ENCODE measurements at places on chromosomes 16 and 17.

- DNase-seq, result no peak
Observed at GRCh38 chr16:66446737-66447136, 19.6 kb downstream of the BEAN1 start.

DNA sequence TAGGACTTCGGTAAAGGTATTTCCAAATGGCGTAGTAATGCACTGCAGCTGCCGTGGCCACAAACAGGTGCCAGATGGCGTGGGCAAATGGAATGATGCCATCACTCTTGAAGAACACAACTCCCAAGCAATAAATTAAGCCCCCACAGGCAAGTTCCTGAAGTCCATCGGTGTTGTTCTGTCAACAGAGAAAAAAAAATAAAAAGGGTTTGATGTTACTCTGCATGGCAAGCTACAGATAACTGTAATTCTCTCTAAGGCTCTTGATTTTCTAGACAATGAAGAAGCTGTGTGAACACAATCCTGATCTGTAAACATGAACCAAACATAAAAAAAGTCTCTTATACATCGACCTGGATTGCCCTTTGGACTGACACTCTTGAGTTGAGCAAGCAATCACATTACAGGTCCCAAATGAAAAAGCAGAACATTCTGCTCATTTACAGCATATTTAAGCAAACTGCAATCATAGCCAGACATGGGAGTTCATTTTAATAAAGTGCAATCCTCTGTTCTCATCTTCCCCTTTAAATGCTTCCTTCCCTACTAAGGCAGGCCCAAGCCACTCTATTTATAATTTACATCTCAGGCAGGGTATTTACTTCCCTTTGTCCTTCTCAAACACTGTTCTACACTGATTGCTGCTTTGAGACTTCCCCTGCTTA lies 27.1 kb downstream of the MMD start:
- no peak for DNase-seq

DNA sequence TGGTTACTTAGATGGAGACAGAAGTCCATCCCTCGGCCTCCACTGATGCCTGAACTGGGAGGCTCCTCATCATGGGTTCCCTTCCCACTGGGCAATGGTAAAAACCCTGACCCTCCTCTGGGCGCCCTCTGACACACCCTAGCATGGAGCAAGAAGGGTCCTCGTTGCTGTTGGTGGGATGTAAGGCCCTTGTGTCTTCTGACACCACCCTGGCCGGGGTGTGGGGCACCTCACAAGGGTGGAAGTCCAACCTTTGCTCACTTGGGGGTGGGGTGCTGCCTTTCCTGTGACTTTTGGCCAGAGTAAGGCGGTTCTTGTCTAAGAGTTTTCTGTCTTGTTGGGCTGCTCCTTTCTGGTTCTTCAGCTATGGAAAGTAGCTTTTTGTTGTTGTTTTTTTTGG lies 28.7 kb downstream of the MPRIP start:
- DNase-seq, result no peak

DNA sequence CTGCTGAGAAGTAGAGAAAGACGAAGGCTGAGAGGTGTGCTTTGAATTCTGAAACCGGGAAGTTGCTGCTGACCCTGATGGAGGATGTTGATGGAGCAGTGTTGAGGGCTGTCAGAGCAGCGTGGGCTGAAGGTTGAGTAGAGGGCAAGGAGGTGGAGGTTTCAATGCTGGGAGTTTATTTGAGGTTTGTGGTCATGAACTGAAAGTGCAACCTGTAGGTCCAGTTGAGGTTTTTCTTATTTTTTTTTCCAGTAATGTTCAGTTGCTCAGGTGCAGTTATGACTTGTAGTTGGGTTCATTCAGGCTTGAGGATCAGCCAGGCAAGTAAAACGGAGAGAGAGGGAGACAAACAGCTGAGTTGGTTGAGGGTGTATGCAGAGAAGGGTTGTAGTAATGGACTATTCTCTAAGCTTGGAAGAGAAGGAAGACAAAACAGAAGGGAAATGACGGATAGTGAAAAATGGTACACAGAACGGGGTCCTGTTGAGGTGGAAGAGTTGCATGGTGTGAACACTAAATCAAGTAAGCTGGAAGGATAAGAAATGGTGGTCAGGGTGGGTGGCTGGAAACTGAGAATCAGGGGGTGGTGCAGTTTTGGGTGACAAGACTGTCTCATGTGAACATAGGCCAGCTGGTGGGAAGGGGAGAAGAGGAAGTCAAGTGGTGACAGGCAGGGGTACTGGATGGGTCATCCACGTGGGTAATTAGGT lies 8.7 kb upstream of the UBE2G1 start:
- no peak for DNase-seq

GRCh38 chr17:8836821-8837562 lies 30.5 kb downstream of the PIK3R6 start:
- no peak for DNase-seq
